ENCODE measurements at places on chromosomes 3 and 15.

DNA sequence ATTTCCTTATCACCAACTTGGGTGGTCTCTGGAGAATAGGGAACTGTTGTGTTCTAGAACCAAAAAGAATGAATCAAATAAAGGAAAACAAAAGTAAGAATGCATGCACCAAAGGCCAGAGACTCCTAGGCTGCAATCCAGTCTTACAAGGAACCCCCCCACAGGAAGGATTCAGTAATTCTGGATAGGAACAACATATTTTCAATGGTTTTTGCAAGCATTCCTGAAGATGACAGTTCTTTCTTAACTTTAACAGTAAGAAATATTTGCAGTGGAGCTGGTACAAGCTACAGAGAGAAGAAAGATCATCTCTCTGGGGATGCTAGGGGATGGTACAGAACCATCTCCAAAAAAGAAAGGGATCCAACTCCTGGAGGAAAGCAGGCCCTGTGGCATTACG lies 116.2 kb upstream of the CHRM5 start:
- DNase-seq = no peak

DNA sequence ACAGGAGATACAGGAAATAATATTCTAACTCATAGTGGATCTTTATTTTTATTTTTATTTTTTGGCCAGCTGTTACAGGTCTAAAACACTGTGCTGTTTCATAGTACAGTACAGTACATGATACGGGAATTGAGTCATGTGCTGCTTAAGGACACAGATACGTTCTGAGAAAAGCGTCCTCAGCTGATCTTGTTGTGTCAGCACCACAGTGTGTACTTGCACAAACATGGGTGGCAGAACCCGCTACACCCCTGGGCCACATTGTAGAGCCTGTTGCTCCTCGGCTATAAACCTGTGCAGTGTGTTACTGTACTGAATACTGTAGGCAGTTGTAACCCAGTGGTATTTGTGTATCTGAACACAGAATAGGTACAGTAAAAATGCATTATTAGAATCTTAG lies 183.4 kb downstream of the OR4M2 start:
- DNase-seq = no peak

DNA sequence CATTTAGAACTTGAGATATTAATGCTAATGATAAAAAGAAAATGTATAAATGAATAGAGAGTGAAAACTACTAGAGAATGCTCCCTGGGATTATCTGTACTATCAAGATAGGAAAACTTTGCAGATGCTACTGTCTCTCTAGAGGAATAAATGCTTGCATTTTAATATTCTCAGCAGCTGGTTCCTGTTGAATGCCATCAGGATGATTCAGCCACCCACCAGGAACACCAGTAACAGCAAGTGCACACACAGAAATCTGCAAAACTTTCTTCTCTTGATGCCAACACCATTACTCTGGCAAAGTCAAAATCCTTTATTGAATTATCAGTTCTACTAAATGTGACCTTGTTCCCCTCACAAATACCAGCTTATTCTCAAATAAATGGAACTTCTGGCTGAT lies 148.4 kb downstream of the TIGIT start:
- peak; percentile 41 for DNase-seq

- no peak for DNase-seq
These were observed 35.9 kb downstream of the NR1I2 start for GRCh38 chr3:119817583-119818363.

GRCh38 chr15:51163843-51164242 lies 69.1 kb upstream of the TNFAIP8L3 start:
- DNase-seq = no peak

DNA sequence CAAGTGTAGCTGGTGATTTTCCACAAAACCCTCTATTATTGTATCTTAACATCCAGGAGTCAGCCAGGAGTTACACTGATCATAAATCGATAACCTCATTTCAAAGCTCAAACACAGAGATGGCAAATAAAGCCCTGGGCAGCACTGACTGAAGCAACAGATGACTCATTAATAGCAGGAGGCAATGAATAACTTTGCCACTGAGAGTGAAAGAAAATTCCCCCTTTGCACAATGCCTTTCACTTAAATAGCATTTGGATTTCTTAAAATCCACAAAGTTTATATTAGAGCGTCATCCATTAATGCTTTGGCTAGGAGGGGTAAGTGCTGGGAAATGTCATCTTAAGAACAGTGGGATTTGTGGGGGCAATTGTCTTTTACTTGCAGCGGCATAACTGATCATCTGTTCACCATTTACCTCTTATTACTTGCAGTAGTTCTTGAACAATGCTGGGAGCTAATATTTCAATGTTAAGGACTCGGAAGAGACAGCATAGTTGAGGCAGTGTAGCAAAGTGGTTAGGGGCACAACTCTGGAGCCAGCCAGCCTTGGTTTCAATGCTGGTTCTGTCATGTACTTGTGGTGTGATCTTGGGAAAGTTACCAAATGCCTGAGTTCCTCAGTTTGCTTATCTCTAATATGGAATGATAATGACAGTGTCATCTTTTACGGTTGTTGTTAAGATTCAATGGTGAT lies 630.4 kb upstream of the TBL1XR1 start:
- peak; percentile 79 for DNase-seq

DNA sequence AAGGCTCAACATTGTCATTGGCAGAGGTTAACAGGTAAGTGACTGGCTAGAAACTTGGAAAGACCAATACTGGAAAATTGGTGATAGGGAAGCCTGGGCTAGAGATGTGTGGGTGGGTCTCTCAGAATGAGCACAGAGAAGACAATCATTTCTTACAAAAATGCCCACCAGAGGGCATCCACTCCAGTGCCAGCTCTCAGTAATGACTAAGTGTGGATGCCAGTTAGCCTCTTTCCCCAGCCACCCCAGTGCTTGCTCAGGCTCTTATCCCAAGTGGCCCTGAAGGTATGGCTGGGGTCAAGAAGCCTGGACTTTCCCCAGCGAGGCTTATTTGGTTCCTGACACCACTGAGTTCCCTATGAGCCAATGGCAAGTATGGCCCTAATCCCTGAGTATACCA lies 115.9 kb upstream of the ST8SIA2 start:
- DNase-seq = no peak

DNA sequence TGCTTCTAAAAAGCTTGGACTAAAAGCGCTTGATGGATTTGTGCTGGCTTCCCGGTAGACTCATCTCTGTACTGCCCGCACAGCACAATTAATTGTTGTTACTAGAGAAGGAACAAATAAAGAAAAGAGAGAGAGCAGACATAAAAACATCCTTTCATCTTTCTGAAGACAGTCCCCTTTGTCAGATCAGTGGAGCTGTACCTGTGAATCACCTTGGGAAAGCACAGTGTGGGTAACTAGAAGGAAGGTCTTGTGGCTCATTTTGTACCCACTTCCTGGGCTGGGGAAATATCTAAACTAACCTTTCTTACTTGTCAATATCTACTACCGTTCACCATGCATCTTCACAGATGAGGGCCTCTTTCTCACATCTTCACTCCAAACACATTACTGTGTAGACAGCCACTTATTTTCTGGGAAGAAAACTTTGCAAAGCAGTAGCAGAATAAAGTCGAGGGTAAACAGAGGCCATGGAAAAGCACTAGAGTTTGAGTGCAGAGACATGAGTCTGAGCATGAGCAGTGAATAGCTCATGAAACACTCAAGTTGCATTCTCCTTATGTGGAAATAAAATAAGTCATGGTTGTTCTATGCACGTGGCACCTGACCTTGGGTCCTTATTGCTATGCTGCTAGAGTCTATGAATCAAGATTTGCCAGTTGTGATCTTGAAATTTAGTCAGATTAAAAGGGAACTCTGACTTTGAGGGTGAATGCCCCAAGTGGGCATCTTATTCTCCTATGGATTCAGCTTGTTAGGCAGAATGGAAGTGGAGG lies 169.3 kb downstream of the LPP start:
- DNase-seq = no peak

DNA sequence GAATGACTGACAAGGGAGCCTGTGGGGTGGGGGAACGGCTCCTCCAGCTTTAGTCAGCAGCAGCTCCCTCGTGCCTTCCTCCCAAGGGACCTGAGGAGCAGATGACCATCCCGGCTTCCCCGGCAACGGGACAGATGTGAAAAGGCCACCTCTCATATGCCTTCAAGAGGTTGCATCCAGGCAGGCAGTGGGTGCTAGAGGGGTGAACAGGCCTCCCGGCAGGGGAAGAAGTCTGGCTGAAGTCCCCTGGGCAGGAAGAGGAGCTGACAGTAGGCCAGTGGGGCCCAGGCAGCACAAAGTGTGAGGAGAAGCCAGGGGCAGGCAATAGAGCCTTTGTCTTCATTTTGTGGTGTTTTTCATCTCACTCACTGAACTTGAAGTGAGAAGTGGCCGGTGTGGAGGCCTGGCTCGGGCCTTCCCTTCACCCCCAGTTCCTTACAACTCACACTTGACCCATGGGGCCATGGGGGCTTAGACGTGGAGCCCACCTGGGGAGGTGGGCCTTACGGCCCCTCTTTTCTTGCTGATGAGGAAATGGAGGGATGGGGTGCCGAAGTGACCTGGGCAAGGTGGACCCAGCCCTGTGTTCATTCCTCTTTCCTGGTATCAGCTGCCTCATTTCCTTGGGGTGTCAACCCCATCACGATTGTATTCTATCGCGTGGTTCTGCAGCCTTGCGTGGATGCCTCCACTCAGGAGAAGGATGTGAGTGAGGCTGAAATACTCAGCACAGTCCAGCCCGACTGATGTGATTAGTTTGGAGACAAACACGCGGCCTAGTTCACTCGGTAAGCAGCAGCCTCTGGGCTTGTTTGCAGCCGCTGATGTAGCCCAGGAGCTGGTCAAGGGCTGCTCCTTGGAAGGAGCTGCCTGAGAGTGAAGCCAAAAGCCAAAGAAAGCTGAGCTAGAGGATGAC lies 115.5 kb upstream of the ALDH1A3 start:
- peak; percentile 23 for DNase-seq

GRCh38 chr3:155618543-155618942 lies 126.3 kb downstream of the PLCH1 start:
- DNase-seq = no peak

DNA sequence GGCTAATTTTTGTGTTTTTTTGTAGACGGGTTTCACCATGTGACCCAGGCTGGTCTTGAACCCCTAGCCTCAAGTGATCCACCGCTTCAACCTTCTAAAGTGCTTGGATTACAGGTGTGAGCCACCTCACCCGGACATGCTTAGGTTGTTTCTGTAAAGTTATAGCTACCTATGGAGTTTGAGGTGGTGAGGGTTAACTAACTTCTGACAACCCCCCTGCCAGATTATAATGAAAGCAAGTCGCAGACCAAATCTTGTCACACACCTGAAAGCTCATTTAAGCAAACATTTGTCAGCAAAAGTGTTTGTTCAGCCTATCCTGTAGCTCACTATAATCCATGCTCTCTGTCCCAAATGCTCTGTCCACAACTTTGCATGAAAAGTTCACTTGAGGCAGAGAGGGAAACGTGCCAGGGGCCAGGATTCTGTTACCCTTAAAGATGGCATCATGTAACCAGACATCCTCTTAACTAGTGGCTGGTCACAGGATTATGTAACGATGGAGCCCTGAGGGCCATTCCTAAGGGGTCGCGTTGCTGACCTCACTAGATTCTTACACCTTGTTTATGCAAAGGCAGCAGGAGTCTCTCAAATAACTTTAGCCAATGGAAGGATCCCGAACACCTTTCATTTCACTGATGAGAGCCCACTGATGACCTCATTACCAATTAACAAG lies 24.1 kb upstream of the SENP5 start:
- no peak for DNase-seq

DNA sequence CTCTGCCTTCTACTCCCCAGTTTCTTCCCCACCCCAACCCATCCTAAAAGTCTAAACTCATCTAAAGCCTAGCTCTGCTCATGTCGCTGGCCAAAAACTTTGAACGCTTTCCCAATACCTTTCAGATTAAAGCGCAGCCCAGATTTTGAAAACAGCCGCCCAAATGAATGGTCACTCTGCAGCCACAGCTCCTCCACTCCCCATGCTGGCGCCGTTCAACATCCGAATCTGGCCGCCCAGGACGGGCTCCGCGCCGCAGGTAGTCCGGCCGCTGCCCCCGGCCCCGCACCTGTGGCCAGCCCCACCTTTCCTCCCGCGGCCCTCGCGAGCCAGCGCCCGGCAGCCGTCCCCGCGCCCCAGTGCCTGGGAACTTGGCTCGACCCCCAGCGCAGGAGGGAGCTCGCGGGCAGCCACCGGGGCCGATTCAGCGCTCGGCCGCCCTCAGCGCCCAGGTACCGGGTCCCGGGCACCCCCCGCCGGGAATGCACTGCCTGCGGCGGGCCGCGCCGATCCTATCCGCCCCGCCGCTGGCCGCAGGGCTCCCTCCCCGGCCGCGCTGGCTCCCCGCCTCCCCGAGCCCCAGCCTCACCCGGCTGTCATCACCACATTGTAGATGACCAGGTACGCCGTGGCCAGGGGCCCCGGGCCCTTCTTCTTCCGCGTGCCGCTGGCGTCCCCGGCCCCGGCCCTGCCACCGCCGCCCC lies 417 bp downstream of the HACD2 start:
- DNase-seq = no peak

DNA sequence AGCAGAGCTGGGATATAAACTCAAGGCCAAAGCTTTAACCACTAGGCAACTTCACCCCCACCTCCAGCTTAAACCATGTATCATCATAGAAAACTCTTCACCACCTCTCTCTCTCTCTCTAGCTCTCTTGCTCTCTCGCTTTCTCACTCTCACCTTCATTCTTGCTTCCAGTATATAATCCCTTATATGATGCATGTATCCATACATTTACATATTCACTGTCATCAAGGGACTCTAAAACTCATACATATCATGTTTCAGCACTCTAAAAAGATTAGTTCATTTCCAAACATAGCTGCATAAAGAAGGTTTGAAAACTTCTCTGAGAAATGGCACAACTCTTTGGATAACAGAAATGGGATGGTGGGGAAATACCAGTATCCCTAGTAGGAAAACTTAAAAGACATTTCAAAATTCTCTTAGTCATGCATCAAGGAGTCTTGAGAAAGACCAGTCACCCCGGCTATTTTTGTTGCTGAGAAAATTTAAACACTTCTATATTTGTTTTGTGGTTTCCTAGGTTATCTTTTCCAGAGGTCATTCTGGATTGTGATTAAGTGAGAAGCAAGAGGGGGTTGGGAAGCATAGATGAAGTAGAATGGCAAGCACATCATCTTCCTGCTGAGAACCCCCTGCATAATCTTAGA lies 447.8 kb upstream of the THBS1 start:
- DNase-seq = peak; percentile 60

GRCh38 chr3:127100459-127101410 lies 92.2 kb upstream of the PRR23E start:
- DNase-seq = no peak

All from skeletal muscle cell (primary cell).